ENCODE measurements at places on chromosomes 4 and X. TPM values are rescaled to one million over a fixed set of nuclear protein-coding genes. Genes with fewer than 3 reads are reported as not detected.
A peak's percentile ranks its signal among the peaks of the same experiment; 100 is the strongest.

DNA sequence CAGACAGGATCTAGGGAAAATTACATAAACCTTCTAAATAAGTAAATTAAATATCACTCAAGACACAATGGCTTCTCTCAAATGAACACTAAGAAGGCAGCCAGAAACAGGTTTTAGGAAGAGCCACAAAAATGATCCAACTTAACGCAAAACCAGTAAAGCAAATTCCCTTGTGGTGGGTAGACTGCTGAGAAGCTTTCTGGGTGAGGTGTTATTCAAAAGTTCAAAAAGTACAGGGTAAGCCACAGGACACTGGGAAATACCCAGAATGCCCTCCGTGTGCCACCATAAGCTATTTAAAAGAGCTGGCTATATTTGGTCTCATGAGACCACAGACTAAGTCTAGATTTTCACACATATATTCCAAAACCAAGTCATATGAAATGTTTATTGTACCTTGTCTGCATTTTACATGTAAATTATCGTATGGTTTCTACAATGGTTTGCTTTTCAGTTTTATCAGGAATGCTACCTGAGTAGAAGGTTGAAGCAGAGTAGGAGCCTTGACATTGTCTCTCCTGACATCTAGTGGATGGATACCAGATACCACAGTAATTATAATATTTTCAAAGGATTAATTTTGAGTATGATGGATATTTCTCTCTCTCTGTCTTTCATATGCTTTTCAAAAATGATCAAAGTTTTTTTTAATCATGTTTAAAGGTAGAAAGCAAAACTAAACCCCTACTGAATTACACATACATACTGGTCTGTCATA, 109.3 kb upstream of the KLHL13 start:
- no peak for DNase-seq

DNA sequence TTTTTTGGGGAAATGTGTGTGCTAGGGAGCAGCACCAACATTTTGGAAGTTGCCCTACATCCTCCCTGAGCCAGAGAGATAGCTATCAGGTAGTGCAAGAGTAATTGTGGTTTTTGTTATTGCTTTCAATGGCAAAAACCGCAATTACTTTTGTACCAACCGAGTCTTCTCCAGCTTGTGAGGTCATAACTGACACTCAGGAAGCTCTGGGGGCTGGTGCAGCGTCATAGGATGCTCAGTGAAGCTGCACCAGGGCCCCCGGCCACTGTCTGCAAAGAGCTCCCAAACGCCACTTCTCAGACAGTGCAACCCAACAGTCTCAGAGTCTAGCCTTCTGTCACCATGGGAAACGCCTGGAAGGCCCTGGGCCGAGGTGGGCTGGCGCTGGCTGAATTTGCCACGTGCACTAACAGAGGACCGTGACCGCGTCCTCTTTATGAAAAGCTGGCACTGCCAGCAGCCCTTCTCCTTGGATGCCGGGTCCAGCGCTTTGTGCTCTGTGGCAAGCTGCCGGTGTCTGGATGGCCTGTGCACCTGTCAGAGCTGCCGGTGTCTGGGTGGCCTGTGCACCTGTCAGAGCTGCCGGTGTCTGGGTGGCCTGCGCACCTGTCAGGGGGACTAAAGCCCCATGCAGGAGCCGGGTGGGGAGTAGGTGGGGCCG, 19.4 kb downstream of the SH3TC1 start:
- DNase-seq: no peak

GRCh38 chr4:172599554-172599953, 569.1 kb upstream of the GALNT7 start:
- no peak for DNase-seq

GRCh38 chrX:37652589-37653231, 32.9 kb upstream of the XK start:
- no peak for DNase-seq

GRCh38 chrX:108304210-108304609, 134.0 kb downstream of the COL4A6 start:
- DNase-seq: no peak

DNA sequence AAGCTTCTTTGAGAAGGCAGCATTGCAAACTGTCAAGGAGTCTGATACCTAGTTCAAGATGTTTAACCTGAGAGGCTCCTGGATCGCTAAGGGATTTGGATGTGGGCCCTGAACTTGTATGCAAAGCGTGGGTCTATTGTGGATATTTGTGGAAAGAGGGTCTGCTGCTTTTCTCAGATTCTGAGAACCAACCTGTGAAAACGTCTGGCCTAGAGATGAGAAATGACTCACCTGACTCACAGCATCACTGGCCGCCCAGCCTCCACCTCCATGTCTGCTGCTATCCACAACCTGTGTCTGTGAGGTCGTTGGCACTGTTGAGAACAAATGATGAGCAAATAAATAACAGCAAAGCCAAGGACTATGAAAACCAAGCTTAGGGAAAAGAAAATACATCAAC, 33.3 kb upstream of the PROM1 start:
- DNase-seq: peak; percentile 36

DNA sequence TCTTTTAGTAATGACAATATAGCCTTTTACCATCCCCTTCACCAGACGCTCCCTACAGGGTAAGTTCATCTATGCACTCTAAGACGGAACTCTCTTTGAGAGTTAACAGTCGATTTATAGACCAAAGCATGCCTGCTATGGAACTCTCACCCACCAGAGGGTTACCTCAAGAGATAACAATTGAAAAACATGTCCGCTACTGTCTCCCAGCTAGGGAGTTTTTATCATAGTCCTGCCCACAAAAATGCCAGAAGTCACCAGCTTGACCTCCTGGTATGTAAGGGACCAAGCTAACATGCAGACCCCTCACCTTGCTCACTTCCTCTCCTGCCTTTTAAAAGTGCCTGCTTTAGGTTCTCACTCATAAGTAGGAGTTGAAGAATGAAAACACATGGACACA, 16.7 kb upstream of the YTHDC1 start:
- DNase-seq: no peak

DNA sequence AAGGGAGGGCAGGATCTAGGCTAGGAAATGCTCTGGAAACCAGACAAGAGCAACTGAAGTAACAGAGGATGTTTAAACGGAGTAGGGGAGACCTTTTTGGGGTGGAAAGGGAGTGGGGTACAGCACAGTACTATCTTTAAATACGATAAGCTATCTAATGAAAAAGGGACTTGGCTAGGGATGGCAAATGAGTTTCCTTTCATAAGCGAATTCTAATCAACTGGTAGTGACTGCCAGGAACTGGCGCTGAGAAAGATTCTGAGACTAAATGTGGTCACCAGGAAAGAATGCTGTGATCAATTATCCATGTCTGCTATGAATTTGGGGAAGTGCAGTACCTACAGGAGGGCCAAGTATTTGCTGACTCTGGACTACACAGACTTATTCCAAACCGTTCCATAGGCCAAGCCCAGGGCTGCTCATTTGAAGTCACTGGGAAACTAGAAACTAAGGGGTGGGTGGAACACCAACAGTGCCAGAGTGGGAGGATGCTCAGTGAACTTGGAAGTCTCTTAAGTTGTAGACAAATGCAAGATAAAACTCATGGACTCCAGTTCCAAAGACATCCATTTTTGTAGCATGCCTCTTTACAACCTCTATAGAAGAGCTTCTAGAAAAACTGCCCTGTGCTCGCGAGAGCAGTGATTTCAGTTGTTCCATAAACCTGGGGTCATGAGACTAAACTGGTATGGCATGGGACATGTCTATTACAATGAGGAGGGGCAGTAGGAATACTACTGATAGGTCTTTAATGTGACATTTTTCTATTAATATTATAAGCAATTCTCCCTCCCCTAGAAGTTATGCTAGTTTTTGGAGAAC, 2.0 kb downstream of the TRAPPC2 start:
- no peak for DNase-seq

DNA sequence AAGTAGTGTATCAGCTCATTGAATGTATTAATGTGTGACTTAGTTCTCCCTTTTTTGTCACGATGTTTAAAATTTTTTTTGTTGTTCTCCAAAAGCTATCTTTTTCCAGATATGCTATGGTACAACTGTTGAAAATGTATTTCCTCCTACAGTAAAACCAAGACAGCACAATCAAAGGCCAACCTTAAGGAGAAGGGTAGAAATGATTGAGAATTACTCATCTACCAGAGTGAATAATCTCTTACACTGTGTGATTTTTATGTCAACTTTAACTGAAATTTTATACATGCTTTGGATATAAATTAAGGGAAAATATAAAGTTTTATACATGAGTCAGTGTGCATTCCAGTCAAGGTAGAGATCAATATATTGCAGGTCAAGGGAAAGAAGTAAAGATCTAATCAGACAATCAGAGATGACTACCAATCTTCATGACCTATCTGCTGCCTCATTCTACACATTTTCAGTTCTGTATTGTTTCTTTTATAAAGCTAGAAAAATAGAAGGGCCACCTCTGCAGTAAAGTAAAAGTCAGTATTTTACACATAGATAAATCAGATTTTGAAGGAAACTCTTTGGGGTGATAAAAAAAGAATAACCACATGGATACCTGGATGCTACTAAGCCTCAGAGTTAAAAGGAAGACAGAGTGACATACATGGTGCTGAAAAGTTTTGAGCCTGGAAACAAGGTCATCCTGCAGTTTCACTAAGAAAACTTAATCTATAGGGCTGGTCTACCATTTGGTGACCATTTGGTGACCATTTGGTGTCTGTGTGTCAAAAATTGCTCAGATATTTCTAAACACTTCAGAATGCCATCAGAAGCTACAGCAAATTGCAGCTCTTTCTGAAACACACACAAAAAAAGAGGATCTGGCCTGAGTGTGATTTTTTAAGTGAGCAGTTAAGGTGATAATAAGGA, 1.6 kb downstream of the FAM13A start:
- no peak for DNase-seq

GRCh38 chrX:154961947-154962346, 60.6 kb downstream of the F8 start:
- no peak for DNase-seq

DNA sequence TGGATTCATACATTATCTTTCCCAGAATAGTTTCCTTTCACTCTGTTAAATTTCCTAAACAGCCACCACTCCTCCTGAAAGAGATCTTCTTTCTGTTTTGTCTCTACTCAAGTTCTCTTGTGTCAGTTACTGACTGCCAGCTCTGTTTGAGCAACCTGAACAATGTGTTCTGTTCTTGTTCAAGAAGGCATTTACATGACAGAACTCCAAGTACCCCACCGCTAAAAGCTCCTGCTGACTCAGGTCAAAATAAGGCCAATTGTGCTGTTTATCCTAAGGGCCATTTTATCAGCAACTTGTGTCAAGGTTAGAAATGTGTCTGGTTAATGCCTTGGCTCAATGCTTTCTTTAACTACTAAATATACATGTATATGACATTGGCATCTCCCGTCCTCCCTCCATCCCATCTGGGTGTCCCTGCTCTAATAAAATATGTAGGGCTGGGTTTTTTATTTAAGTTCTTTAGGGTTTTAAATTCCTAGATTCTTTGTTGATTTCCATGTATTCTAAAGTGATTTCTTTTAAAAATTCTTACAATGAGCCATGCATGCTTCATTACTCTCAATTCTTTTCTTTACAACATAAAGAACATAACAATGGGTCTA, 144.3 kb upstream of the PAQR3 start:
- DNase-seq: peak; percentile 52

DNA sequence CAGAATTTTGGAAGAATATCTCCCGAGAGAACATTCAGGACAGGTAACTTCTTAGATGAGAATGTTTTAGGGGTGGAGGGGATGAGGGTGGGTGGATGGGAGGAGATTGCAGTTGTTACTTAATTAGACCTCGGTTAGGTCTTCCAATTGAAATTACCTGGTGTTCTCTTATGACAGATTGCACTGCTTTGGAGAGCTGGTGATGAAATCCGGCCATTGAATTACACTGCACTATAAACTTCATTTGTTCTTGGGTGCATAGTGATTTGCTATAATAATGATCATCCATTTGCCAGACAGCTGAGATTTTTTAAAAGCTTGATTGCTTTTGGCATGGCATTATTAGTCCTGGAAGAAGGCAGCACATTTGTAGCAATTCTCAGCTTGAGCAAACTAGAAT, 427.6 kb downstream of the GBA3 start:
- DNase-seq: no peak

GRCh38 chr4:184688447-184688846, 38.9 kb downstream of the PRIMPOL start:
- no peak for DNase-seq

- DNase-seq: no peak
These were observed 53.1 kb downstream of the TIGD2 start for GRCh38 chr4:89164400-89164799.

DNA sequence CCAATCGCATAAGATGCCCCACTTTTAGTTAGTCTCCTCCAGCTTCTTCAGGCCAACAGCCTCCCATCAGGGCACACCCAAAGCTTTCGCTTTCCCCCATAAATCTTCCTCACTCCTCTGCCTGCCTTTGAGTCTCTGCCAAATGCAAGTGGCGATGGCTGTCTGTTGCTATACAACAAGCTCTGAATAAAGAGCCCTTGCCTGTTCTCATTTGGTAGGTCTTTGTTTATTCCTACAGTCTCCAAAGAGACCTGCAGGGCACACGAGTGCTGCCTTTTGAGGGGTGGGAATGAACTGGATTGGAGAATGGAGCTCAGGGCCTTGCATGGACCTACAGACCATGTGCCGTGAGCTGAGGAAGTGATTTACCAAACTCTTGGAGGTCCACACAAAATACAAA, 52.2 kb upstream of the SOD3 start:
- DNase-seq: peak; percentile 27

DNA sequence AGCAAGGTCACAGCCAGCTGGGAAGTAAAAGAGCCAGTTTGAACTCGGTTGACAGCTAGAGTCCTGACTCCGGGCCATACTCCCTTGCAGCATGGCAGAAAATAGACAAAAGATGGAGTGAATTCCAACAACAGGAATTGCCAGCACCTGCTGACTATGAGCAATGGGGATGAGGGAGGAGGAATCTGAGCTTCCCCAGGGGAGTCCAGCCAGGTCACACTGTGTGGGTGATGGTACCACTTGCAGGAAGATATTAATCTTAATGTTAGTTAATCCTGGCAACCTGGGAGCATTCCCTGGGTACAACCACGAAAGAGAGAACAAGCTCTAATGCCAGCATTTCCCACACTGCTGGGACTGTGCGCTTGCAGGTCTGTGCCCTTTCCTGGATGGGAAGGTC, 48.1 kb upstream of the S100G start:
- no peak for DNase-seq

DNA sequence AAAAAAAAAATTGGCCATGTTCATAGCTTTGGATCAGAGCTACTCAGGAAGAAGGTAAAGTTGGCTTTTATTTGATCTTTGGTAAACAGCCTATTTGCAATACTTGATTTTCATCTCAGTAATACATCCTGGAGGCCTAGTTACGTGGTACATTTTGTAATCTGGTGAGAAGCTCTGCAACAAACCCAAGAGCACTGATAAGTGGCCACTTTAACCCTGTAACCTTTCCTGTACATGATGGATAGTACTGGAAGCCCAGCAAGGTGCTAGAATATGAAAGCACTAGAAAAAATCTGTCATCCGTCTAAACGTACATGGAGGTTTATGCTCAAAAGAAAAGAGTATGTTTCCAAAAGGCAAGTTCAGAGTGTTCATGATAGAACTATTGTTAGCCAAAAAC, 88.3 kb upstream of the BMP2K start:
- DNase-seq: no peak

- peak; percentile 80 for DNase-seq
These were observed 138.8 kb downstream of the DTHD1 start for GRCh38 chr4:36420111-36420679.

Gene SLC2A9
- total RNA-seq: 10.1 TPM

Gene TCEANC
- total RNA-seq: 2.5 TPM

Gene BMPR1B
- total RNA-seq: 0.46 TPM

Gene SMR3B
- not detected for total RNA-seq

Gene UGT2B7
- 0.25 TPM for total RNA-seq

Gene RTL5
- total RNA-seq: 1.9 TPM

Gene BEX5
- 4.1 TPM for total RNA-seq

Gene PLAC8
- total RNA-seq: not detected

Gene TRIM2
- 17.7 TPM for total RNA-seq

Gene GPRASP1
- 3.6 TPM for total RNA-seq

Gene UGT8
- total RNA-seq: 3.7 TPM
